ENCODE measurements at places on chromosomes 4 and X.
A peak's percentile ranks its signal among the peaks of the same experiment; 100 is the strongest.

DNA sequence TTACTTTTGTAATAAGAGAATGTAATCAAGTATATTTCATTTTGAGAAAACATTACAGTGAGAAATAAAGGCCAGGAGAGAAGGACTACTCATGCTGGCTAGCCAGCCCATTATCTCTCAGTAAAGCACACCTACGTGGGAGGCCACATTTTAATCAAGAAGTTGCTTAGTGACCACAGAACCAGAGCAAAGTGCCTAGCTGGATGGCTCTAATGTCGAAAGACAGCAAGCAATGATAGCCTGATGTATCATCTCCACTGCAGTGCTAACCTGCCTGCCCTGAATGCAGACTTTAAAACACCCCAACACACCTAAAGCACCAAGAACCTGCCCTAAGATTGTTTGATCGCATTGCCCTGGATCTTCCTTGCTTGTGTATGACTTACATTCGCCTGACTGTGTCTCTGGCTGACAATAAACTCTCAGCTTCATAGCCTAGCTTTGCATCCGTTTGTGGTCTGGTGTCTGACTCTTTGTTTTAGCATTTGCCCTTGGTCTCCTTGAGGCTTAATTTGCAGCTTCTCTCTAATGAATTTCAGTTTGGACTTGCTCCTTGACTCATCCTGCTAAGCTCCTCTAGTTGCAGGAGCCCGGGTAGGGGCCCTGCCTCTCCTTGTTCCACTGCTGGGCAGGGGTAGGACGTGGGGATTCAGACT lies 31.4 kb upstream of the SOWAHD start:
- no peak overlapping the region for H3K4me3 ChIP-seq
- no peaks in the 10 kb centered on the region for H3K36me3 ChIP-seq
- no peak overlapping the region for H3K27ac ChIP-seq
- H3K4me1 ChIP-seq = 0 out of 2 replicates have a peak, but pooled peaks cover 6% of the 10 kb centered on the region
- no peak for DNase-seq
- no peaks in the 10 kb centered on the region for H3K27me3 ChIP-seq

- no peak for DNase-seq
- no peaks in the 10 kb centered on the region for H3K27me3 ChIP-seq
- H3K36me3 ChIP-seq = peaks cover 7% of the 10 kb centered on the region
Observed at GRCh38 chr4:76197031-76197743, 16.4 kb downstream of the SCARB2 start.

DNA sequence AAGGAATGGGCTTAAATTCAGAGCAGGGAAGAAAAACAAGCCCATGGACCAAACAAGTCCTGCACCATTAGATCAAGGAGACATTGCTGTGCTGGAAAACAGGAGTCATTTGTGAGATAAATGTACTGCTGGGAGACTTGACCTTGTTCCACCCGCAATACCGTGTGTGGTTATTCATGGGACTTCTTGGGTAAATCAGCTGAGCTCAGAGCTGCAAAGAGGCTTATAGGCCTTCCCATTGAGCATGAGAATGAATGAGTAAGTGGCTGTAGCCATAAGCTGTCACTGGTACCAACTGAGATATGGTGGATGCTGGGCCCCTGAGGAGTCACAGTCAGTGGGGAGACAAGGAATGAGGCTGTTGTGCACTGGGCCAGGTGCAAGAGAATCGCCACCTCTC lies 2.3 kb upstream of the CYTL1 start:
- no peak overlapping the region for H3K27ac ChIP-seq
- H3K27me3 ChIP-seq = no peaks in the 10 kb centered on the region
- DNase-seq = no peak
- peaks cover 11% of the 10 kb centered on the region for H3K4me1 ChIP-seq
- no peaks in the 10 kb centered on the region for H3K36me3 ChIP-seq

- no peak overlapping the region for H3K4me3 ChIP-seq
- H3K4me1 ChIP-seq = no peaks in the 10 kb centered on the region
- no peak for DNase-seq
Observed at GRCh38 chr4:70815370-70815769, 24.3 kb downstream of the GRSF1 start.

- H3K36me3 ChIP-seq = no peaks in the 10 kb centered on the region
- no peaks in the 10 kb centered on the region for H3K27me3 ChIP-seq
- no peak for DNase-seq
- peaks cover 89% of the 10 kb centered on the region for H3K4me1 ChIP-seq
Observed at GRCh38 chr4:98608356-98608755, 50.1 kb downstream of the TSPAN5 start.

GRCh38 chrX:6228720-6229119 lies at the start of gene NLGN4X:
Gene NLGN4X, minus strand, starts transcription at chrX:6228867. Its CDS starts 77,401 bp downstream, at chrX:6151466.
- DNase-seq = peak; percentile 73
- no peaks in the 10 kb centered on the region for H3K36me3 ChIP-seq
- peak within 1 kb of the TSS; percentile 81 for H3K4me3 ChIP-seq
- H3K27ac ChIP-seq = peak within 1 kb of the TSS; percentile 67

DNA sequence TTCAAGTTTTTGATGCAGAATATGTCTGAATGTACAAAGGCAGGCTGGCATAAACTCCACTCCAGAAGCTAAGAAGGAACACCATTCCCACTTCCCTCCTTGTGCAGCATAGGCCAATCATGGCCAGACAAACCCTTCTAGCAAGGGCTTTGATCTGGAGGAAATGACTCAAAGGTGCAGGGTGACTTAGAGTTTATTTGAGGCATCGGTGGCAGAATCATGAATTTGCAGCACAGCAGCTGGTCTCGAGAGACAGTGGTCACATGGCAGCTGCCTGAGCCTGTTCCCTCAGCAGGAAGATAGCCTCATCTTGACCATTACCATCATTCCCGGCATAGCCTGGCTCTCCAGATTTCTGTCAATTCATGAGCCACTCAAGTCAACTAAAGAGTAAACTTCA lies 154.5 kb downstream of the ATP10D start:
- no peak overlapping the region for H3K4me3 ChIP-seq
- no peaks in the 10 kb centered on the region for H3K36me3 ChIP-seq
- DNase-seq = no peak
- H3K27me3 ChIP-seq = no peaks in the 10 kb centered on the region

- no peak for DNase-seq
- H3K27ac ChIP-seq = no peak overlapping the region
- no peaks in the 10 kb centered on the region for H3K36me3 ChIP-seq
- H3K27me3 ChIP-seq = no peaks in the 10 kb centered on the region
- H3K4me3 ChIP-seq = no peak overlapping the region
Observed at GRCh38 chrX:86137071-86137470, 11.2 kb upstream of the DACH2 start.

GRCh38 chr4:81786063-81786763 lies 314.5 kb upstream of the RASGEF1B start:
- no peak for DNase-seq
- H3K27me3 ChIP-seq = no peaks in the 10 kb centered on the region
- no peak overlapping the region for H3K27ac ChIP-seq

DNA sequence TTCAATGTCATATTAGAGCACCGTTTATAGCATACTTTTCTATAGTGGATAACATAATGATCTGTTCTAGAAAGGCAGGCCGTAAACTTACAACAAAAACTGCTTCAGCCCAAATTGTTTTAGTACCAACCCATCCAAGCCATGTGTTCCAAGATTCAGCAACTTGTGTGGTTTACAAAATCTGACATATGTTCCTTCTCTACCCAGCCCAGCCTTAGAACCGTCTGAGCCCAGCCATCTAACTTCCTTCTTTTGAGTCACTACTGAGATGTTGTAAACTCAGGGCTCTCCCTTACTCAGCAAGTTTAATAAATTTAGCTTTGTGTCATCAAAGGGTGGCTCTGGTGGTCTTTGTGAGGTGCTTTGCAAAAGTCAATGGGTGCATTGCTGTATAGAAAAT lies 32.4 kb upstream of the REPS2 start:
- H3K36me3 ChIP-seq = no peaks in the 10 kb centered on the region
- H3K27me3 ChIP-seq = no peaks in the 10 kb centered on the region
- no peaks in the 10 kb centered on the region for H3K4me1 ChIP-seq
- DNase-seq = no peak
- no peak overlapping the region for H3K27ac ChIP-seq

- no peak overlapping the region for H3K4me3 ChIP-seq
- no peaks in the 10 kb centered on the region for H3K27me3 ChIP-seq
- no peaks in the 10 kb centered on the region for H3K4me1 ChIP-seq
- DNase-seq = no peak
- no peaks in the 10 kb centered on the region for H3K36me3 ChIP-seq
- no peak overlapping the region for H3K27ac ChIP-seq
Observed at GRCh38 chrX:22404297-22404696, 131.6 kb downstream of the CBLL2 start.

GRCh38 chr4:79445371-79445781 lies 37.3 kb upstream of the GK2 start:
- no peak overlapping the region for H3K4me3 ChIP-seq
- H3K27me3 ChIP-seq = no peaks in the 10 kb centered on the region

DNA sequence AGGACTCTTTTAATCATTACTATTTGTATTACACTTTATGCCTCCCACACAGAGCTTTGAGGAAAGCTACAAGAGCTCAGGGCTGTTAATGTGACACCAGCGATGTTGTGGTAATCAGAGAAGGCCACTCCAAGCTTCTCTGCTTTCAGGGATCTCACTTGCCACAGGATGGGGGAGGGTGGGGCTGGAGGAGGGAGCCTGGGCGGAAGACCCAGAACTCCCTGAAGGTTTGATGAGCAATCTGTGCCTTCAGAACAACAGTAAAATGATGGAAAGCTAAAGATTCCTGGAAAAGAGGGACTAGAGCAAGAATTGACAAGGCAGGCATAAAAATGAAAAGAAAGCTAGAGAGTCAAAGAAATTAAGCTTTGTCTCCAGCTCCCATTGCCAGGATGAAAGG lies 75.6 kb downstream of the MAML3 start:
- H3K27me3 ChIP-seq = no peaks in the 10 kb centered on the region
- H3K27ac ChIP-seq = peak overlapping the region; percentile 67
- DNase-seq = peak; percentile 73
- 0 out of 2 replicates have a peak overlapping the region, but pooled peaks have one; percentile 4 for H3K4me3 ChIP-seq
- peaks cover 48% of the 10 kb centered on the region for H3K4me1 ChIP-seq

DNA sequence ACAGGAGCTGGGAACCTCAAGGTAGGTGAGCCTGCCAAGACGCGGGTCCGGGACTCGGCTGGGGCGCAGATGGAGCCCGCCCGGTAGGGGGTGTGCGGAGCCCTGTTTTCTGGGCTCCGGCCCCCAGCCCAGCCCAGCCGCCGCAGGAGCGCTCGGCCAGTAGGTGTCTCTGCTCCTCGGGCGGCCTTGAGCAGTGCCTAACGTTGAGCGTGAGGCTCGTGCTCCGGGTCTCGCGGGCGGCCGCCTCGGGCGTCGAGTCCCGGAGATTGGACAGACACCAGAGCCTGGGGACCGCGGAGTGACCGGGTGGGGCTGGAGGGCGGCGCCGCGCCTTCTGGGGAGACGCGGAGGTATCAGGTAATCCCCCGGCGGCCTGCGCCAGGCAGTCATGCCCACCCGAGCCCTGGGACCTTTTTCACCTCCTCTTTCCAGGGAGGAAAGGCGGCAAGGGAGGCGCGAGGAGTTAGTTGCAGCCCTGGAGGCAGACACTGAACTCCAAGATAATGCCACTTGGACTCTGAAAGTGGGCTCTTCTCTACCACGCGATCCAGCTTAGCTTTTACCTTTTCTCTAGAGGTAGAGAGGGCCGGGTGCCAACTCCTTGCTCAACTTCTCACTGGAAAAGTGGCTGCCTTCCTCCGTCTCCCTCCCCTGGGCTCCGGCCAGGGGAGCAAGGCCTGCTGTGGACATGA lies 14.5 kb upstream of the FGG start:
- H3K36me3 ChIP-seq = no peaks in the 10 kb centered on the region
- H3K4me3 ChIP-seq = peak overlapping the region; percentile 74
- peaks cover 11% of the 10 kb centered on the region for H3K4me1 ChIP-seq

- no peak for DNase-seq
- no peak overlapping the region for H3K4me3 ChIP-seq
- peaks cover 10% of the 10 kb centered on the region for H3K4me1 ChIP-seq
- no peaks in the 10 kb centered on the region for H3K36me3 ChIP-seq
Observed at GRCh38 chr4:41505161-41505661, 32.7 kb upstream of the LIMCH1 start.

DNA sequence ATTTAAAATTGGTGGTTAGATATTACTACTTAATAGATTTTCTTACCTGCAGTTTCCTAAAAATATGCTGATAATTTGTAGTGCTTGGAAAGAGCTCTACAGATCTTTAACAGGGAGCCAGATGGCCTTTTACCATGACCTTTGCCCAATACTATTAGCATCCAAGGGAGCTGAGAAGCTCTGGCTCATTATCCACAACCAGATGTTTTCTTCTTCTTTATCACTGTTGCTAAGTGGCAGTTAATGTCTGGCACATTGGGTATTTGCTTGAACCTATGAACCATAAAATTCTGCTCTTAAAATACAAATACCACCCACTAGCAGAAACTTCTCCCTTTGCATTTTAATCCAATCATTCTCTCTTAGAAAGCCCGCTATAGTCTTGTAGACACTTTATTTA lies 1480.3 kb downstream of the C4orf33 start:
- no peak for DNase-seq
- H3K4me3 ChIP-seq = no peak overlapping the region
- no peak overlapping the region for H3K27ac ChIP-seq
- no peaks in the 10 kb centered on the region for H3K36me3 ChIP-seq
- H3K4me1 ChIP-seq = peaks cover 33% of the 10 kb centered on the region
- H3K27me3 ChIP-seq = no peaks in the 10 kb centered on the region

DNA sequence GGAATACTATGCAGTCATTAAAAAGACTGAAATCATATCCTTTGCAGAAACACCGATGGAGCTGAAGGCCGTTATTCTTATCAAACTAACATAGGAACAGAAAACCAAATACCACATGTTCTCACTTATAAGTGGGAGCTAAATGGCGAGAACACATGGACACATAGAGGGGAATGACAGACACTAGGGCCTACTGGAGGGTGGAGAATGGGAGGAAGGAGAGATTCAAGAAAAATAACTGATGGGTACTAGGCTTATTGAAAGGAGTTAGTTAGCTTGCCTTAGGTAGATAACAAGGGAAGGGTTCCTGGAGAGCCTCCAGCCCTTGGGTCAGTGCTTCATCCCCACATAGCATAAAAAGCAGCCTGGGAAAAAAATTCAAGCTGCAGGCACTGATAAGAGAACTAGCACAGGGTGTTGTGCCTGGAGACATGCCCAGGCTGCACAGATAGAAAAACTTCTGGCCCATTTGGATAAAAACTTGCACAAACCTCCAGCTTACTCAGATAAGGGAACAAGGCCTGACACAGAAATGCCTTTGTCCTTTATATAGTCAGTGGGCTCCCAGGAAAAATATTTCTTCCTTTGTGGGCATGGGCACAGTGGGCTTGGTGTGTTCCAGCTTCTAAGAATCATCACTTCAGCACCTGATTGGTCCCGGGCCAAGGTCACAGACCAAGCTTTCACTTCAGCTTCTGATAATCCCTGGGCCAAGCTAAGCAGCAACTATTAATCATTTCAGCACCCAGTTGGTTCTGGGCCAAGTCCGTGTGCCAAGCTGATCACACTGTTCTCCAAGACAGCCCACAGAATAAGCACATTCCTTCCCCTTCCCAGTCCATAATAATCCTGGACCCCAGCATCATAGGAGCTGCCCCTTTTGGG lies 23.1 kb upstream of the PWWP3B start:
- no peaks in the 10 kb centered on the region for H3K4me1 ChIP-seq
- no peak overlapping the region for H3K27ac ChIP-seq
- no peaks in the 10 kb centered on the region for H3K27me3 ChIP-seq
- H3K4me3 ChIP-seq = no peak overlapping the region
- no peaks in the 10 kb centered on the region for H3K36me3 ChIP-seq

GRCh38 chr4:73715659-73716058 lies 24.7 kb upstream of the CXCL8 start:
- no peaks in the 10 kb centered on the region for H3K4me1 ChIP-seq
- DNase-seq = no peak
- H3K27me3 ChIP-seq = no peaks in the 10 kb centered on the region
- no peaks in the 10 kb centered on the region for H3K36me3 ChIP-seq
- H3K27ac ChIP-seq = no peak overlapping the region

Measured in GM23338 (cell line).